ENCODE measurements at places on chromosomes 11 and 22. TPM values are rescaled to one million over a fixed set of nuclear protein-coding genes. Genes with fewer than 3 reads are reported as not detected.

GRCh38 chr11:117426297-117426685, 98.6 kb downstream of the CEP164 start:
- no peak for DNase-seq

- DNase-seq = no peak
Measured at GRCh38 chr11:19631712-19632498, 80.7 kb upstream of the NAV2 start.

Gene VPREB3
- not detected for total RNA-seq

DNA sequence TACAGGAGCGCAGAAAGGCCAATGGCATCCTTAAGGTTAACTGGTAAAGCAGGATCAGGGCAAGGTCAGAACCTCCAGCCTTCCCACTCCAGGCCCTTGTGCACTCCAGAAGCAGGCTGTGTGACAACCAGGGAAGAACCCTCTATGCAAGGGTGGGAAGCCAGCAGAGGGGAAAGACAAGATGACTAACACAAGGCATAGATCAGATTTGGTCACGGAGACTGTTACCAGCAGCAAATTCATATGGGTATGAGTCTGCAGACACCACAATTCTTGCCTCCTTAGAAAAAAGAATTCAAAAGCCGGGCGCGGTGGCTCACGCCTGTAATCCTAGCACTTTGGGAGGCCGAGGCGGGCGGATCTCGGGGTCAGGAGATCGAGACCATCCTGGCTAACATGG, 39.8 kb upstream of the MTNR1B start:
- no peak for DNase-seq

DNA sequence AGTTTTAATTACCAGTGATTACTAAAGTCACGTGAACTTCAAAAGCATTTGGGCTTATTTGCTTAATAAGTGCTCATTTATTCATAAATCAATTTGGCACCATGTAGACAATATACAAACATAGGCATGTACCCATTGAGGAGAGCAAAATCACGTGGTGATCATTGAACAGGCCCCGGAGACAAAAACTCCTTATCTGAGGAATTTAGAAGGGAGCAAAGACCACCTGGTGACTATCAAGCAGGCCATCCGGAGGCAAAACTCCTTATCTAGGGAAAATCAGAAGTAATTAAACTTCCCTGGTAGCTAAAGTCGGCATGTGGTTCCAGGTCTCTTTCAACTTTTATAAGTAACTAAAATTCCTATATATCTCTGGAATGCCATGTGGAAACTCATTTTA, 5.7 kb upstream of the BTBD10 start:
- DNase-seq = no peak

Gene SLC37A2
- 9.0 TPM for total RNA-seq

DNA sequence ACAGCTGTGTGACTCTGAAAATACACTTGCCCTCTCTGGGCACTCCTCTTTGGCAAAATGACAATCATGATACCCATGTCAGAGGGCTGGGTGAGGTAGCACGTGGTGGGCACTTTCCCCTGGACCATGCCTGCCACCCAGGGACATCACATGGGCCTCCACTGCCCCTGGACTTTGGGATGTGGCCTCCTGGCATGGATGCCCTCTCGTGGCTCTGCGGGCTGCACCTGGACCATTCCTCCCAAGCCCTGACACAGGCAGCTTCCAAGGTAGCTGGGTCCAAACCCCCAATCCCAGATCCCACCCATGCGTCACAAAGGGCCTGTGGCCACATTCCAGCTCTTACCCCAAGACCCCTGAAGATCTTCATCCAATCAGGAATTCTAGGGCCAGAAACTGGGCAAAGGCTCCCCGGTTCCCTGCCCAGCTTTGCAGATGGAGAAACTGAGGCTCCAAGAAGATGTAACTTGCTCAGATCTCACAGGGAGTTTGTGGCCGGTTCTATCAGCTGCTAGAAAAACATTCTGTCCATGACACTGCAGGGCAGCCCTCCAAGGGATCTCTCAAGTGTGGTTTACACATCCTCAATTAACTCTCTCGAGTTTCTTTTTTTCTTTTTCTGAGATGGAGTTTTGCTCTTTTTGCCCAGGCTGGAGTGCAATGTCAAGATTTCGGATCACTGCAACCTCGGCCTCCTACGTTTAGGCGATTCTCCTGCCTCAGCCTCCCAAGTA, 35.4 kb upstream of the CYB5R3 start:
- DNase-seq = no peak

Measured in urinary bladder (tissue), 4 donors.